NCI-H69 (cell line): ENCODE measurements at places on chromosomes 1 and 21.
A peak's percentile ranks its signal among the peaks of the same experiment; 100 is the strongest.

- DNase-seq, result peak; percentile 73
Observed at GRCh38 chr1:43602990-43603389, 47.0 kb upstream of the KDM4A start.

- no peak for DNase-seq
Observed at GRCh38 chr21:15224346-15225086, 159.7 kb upstream of the NRIP1 start.

- no peak for DNase-seq
Observed at GRCh38 chr1:9344426-9345200, 51.9 kb downstream of the SPSB1 start.

- DNase-seq, result no peak
Observed at GRCh38 chr21:35081861-35082260, 32.8 kb upstream of the RUNX1 start.

GRCh38 chr1:26084091-26084561 lies 16.7 kb upstream of the TRIM63 start:
- no peak for DNase-seq

GRCh38 chr1:84525779-84526178 lies 19.4 kb upstream of the GNG5 start:
- peak; percentile 48 for DNase-seq

DNA sequence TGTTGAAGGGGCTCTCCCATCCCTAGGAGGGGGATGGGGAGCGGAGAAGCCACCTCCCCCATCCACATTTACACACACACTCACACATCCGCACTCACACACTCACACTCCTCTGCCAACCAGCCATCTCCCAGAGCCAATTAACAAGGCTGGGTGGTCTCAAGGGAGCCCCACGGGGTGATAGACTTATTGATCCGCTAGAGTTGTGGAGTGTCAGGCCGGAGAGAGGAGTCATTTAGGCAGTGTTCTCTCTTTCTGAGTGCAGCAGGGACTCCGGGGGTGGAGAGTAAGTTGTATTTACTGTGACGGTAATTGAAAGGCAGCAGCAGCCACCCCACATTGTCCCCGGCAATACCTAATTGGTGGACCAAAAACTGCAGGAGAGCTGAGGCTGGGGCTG lies 61.6 kb downstream of the KLHDC7A start:
- DNase-seq, result peak; percentile 76

DNA sequence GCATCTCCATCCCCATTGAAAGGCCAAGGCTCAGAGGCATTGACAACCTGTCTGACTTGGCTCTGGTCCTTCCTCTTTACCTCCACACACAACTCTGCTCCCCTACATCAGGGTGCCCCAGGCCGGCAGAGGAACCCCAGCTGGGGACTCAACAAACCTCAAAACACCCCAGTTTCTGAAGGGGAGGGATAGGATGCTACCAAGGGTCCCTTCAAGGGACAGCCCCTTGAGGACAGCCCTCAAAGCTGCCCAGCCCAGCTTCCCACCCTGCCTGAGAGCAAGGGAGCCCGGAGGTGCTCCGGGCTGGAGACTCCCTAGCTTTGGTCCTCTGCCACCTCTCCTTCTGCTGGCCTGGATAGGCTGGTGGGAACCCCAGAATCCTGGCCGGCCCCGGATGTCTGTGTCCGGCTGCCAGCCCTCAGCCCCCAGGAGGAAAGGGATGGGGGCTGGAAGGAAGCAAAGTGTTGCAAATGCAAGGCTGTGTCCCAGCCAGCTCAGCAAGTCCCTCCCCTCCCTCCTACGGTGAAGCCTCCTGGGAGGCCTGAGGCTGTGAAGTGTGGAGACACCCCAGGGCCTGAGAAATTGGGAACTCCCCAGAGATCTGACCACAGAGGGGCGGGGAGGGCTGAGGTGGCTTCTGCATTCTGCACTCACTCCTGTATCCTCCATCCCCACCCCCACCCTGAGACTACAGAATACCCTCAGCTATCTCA lies 1.1 kb upstream of the MARCKSL1 start:
- DNase-seq, result peak; percentile 6

DNA sequence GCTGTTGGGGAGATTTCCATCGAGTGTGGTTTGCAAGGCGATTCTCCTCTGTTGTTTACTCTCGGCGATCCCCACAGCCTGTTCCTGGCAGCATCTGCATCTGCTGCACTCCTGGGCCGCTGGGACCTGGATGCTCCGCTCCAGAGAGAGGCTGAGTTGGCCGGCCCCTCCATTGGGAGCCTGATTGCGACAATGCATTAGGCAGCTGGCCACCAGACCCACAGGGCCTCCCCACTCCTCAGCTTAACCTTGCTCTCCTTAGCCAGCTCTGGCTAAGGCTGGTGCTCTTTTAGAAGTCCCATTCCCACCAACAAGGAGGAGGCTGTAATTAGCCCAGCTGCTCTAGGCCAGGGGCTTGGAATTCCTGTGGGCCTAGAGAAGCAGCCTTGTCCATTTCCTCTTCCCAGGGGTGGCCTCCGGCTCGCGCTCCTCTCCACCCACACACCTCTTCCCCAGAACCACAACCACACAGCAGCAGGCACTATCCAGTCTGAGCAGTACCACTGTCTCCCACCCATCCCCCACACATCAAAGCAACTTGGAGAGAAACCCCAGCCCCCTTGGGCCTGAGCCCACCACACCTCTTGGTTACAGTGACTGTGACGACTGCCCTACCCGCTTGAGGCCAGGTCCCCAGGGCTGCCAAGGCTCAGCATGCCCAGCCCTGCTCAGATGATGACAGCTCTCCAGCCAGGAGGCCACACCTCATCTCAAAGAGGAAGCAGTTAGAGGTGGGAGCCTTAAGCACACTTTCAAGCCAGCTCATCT lies 193.8 kb upstream of the EDN2 start:
- DNase-seq, result no peak

- no peak for DNase-seq
Observed at GRCh38 chr1:203095061-203095690, 9.4 kb upstream of the MYOG start.

DNA sequence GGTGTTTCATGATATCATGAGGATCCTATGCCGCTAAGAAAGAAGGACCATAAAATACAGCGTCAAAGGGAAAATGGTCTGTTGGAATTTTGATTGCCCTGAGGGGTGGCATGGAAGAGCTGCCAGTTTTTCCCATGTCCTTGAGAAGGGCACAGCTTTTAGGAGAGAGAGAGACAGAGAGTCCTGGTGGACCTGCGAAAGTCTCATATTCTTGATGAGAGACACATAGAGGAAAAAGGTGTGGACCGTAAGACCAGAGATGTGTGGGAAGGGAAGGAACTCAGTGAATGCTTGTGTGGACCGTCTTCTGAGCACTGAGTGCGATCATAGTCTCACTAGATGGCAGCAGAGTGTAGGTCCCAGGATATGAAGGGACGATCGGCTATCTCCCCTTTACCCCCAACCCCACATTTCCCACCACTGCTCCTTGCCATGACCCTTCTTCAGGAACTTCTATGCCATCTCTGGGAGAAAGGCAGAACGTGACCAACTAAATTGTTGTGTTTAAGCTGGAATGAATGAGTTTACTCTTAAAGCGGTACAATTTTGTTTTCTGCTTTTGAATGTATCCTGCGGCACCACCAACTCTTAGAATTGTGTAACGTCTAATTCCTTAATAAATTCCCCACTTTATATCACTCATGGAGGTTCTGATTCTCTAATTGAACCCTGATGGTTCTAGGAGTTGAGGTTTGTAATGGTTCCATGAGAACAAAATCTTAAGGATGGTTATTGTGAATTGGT lies 117.7 kb downstream of the CTH start:
- peak; percentile 68 for DNase-seq

DNA sequence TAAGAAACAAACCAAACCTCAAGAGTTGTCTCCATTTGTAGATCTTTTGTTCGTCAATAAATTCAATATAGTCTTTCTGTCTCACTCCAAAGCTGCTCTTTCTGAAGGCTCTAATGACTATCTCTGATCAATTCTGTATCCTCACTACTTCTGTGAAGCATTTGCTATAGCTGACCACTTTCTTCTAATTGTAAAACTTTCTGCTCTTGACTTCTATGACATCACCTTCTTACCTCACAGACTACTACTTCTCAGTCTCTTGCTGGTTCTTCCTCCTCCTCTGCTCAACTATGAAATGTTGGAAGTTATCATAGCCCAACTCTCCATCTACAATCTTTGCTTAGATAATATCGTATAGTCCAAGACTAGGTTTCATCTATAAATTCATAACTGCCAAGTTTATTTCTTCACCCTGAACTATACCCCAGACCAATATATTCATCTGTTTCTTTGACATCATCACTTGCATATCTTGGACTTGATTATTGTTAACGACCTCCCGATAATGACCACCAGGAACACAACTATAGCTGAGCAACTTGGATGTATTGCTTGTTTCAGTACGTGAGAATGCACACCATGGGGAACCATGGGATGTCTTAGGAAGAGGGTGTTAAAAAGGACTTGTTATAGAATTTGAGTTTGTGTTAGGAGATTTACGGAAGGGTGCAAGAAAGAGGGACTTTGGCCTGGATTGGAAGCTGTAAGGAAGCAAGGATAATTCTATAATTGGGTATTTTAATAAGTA lies 2.0 kb upstream of the CDC7 start:
- no peak for DNase-seq

GRCh38 chr1:193525917-193526710 lies 339.7 kb upstream of the B3GALT2 start:
- no peak for DNase-seq

- DNase-seq, result no peak
Observed at GRCh38 chr1:209102531-209102930, 481.0 kb upstream of the CAMK1G start.

- no peak for DNase-seq
Observed at GRCh38 chr1:106232128-106232527, 824.3 kb upstream of the PRMT6 start.
